ENCODE measurements at places on chromosomes 5 and 9. TPM values are rescaled to one million over a fixed set of nuclear protein-coding genes. Genes with fewer than 3 reads are reported as not detected.

The SPINK6 gene
- total RNA-seq = not detected

The FOXD4L6 gene
- not detected for total RNA-seq

The DDX31 gene
- total RNA-seq = 26.4 TPM

The ACER2 gene
- 3.4 TPM for total RNA-seq

The TMEM215 gene
- not detected for total RNA-seq

The TUSC1 gene
- not detected for total RNA-seq

The KLHL3 gene
- total RNA-seq = 0.31 TPM

The HRH2 gene
- total RNA-seq = not detected

The MAN2A1 gene
- total RNA-seq = 25.9 TPM

The HEMGN gene
- total RNA-seq = 101 TPM

DNA sequence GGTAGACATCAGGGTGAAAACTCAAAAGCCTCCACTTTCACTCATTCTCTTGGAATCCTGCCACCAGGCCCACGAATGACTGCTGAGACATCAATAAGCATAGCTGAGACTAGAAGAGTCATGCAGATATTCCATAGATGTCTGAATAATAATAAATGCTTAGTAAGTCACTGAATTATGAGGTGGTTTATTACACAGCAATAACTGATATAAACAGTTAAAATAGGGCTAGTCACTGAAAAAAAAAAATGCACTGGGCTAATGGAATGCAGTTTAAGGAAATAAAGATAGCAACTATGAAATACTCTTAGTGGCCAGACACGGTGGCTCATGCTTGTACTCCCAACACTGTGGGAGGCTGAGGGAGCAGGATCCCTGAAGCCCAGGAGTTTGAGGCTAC is 262.8 kb upstream of the CDH6 start:
- no peak for DNase-seq
- H3K27ac ChIP-seq = no peak overlapping the region
- H3K36me3 ChIP-seq = no peaks in the 10 kb centered on the region
- no peaks in the 10 kb centered on the region for H3K27me3 ChIP-seq

GRCh38 chr5:61519728-61520277 is 187.7 kb downstream of the ZSWIM6 start:
- H3K4me1 ChIP-seq = no peaks in the 10 kb centered on the region
- no peaks in the 10 kb centered on the region for H3K36me3 ChIP-seq
- no peak for DNase-seq
- no peak overlapping the region for H3K4me3 ChIP-seq
- no peaks in the 10 kb centered on the region for H3K27me3 ChIP-seq
- H3K27ac ChIP-seq = no peak overlapping the region

- no peak overlapping the region for H3K27ac ChIP-seq
- peaks cover 33% of the 10 kb centered on the region for H3K4me1 ChIP-seq
- no peaks in the 10 kb centered on the region for H3K36me3 ChIP-seq
- H3K4me3 ChIP-seq = no peak overlapping the region
- H3K27me3 ChIP-seq = no peaks in the 10 kb centered on the region
These were observed 9.7 kb upstream of the CYSTM1 start for GRCh38 chr5:140165101-140165922.

DNA sequence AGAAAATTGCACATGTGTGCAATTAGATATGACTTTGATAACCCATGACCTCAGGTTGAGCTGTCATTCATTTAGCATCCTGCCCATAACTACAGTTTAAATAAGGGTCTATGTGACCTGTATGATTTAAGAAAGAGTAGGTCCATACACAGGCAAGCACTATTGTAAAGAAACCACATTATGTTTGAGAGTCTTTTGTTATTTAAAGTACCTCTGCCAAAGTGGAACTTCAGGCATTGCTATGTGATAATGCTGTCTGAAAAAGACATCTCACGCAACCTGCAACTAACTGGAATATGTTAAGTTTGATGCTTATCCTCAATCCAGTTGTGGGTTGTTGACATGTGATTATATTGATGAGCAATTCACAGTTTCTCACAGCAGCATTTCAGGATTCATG is 317.0 kb downstream of the TMEM161B start:
- H3K27ac ChIP-seq = no peak overlapping the region
- no peaks in the 10 kb centered on the region for H3K27me3 ChIP-seq
- no peaks in the 10 kb centered on the region for H3K36me3 ChIP-seq
- H3K4me1 ChIP-seq = no peaks in the 10 kb centered on the region
- no peak for DNase-seq

DNA sequence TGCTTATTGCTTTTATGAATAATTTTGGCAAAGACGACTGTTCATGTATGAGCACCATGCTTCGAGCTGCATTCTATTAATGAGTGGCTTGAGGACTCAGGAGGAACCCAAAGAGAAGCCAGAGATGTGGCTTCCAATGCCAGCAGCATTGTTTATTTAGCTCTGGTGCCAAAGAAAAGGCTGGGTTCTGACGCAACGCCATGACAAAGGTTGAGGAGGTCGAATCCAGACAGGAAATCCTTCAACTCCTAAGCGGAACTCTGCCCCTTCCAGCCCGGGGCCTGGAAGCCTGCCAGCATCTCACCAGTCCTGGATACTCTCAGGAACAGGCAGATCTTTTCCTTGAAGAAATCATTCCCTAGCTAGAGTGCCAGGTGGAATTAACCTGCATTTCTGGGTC is 104.4 kb downstream of the ARHGAP26 start:
- H3K36me3 ChIP-seq = no peaks in the 10 kb centered on the region
- DNase-seq = no peak
- no peak overlapping the region for H3K4me3 ChIP-seq
- H3K4me1 ChIP-seq = no peaks in the 10 kb centered on the region
- H3K27ac ChIP-seq = no peak overlapping the region
- H3K27me3 ChIP-seq = peaks cover 8% of the 10 kb centered on the region

DNA sequence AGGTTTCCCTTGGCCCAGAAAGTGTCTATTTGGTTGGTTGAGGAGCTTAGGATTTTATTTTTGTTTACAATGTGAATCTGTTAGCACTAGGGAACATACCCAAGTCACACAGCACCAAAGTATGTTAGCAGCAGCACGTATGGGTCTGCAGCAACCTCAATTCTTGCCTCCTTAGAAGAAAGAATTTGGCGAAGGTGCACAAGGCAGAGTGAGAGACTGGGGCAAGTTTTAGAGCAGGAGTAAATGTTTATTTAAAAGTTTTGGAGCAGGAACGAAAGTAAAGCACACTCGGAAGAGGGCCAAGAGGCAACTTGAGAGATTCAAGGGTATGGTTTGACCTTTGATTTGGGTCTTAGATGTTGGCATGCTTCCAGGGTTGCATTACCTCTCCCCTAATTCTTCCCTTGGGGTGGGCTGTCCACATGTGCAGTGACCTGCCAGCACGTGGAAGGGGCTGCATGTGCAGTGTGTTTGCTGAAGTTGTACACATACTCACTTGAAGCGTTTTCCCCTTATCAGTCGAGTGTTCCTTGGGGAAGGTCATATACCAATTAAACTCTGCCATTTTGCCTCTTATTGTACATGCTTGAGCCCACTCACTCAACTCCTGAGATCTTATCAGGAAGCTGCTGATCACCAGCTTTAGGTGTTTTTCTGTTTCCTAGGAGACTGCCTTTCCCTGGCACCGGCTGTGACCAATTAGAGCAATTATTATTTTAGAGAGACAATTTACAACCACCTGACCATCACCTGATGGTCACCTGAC is 64.9 kb upstream of the SHC3 start:
- no peaks in the 10 kb centered on the region for H3K4me1 ChIP-seq
- no peak overlapping the region for H3K27ac ChIP-seq
- no peak overlapping the region for H3K4me3 ChIP-seq
- H3K36me3 ChIP-seq = no peaks in the 10 kb centered on the region

GRCh38 chr5:7754997-7755596 is 95.8 kb downstream of the CFAP90 start:
- H3K4me3 ChIP-seq = no peak overlapping the region
- peak; percentile 78 for DNase-seq
- H3K36me3 ChIP-seq = no peaks in the 10 kb centered on the region
- no peaks in the 10 kb centered on the region for H3K27me3 ChIP-seq
- no peaks in the 10 kb centered on the region for H3K4me1 ChIP-seq
- no peak overlapping the region for H3K27ac ChIP-seq

GRCh38 chr9:98896632-98897031 is 47.1 kb upstream of the COL15A1 start:
- no peak overlapping the region for H3K4me3 ChIP-seq
- H3K4me1 ChIP-seq = no peaks in the 10 kb centered on the region
- no peak overlapping the region for H3K27ac ChIP-seq
- no peak for DNase-seq

DNA sequence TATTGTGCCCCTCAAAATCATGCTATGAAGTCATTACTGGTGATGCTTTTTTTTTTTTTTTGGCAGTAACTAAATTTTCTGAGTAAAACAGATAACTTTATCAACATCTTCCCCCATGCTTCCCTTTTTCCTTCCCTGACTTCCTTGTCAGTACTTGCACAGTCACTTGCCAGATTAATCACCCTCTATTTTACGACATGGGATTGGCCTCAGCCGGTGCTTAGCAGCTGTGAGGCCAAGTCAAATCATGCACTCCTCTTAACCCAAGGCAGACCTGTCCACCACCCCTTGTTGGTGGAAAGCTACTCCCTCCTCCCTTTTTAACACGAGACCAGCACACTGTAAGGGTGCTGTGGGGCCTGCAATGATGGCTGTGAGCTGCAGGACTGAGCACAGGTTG is 118.0 kb upstream of the OTULINL start:
- no peak overlapping the region for H3K4me3 ChIP-seq
- H3K27me3 ChIP-seq = peaks cover 42% of the 10 kb centered on the region
- H3K4me1 ChIP-seq = 0 out of 2 replicates have a peak, but pooled peaks cover 3% of the 10 kb centered on the region
- no peaks in the 10 kb centered on the region for H3K36me3 ChIP-seq
- no peak for DNase-seq

DNA sequence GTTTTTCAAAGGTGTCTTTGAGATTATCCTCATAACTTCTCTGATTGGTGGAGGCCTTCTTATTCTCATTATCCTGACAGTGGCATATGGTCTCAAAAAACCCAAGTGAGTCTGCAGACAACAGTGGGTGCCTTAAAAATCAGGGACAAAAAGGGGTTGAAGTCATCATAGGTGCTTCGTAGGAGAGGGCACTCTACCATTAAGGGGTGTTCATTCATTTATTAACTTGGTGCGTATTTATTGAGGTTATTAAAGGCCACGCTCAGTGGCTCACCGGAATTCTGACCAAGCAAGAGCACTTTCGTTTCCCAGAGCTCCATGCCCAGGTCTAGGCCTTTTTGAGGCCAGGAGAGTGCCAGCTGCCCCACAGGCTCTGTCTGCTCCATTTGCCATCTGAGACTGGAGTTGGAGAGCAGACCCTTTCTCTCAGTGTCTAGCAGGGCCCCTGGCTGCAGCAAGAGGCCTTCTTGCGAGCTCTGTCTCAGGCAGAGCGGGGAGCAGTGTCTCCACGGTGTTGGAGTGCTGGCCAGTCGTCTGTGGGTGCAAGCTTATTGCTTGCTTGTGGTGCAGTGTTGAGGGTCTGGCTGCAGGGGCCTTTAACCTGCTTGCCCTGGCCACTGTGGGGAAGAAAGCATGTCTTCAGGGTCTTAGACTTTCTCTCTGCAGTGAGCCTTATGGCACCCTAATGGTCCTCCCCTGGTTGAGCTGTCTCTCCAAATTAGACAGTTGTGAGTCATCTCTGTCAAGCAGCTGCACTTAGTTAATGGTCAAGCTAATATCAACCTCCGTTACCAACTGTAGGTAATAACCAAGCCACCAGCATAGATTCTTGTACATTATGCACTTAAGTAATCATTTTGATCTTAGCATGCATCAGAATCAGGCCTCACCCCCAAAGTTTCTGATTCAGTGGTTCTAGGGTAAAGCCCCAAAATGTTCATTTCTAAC is 62.6 kb downstream of the IL31RA start:
- no peaks in the 10 kb centered on the region for H3K4me1 ChIP-seq
- H3K27me3 ChIP-seq = no peaks in the 10 kb centered on the region
- H3K36me3 ChIP-seq = no peaks in the 10 kb centered on the region
- H3K4me3 ChIP-seq = no peak overlapping the region

GRCh38 chr5:173180331-173180730 is 36.0 kb downstream of the BNIP1 start:
- no peaks in the 10 kb centered on the region for H3K4me1 ChIP-seq
- no peak overlapping the region for H3K27ac ChIP-seq
- DNase-seq = no peak
- no peak overlapping the region for H3K4me3 ChIP-seq

GRCh38 chr5:74093561-74093960 is 467.6 kb downstream of the ARHGEF28 start:
- H3K4me1 ChIP-seq = no peaks in the 10 kb centered on the region
- H3K27ac ChIP-seq = no peak overlapping the region
- no peaks in the 10 kb centered on the region for H3K36me3 ChIP-seq
- H3K4me3 ChIP-seq = no peak overlapping the region

DNA sequence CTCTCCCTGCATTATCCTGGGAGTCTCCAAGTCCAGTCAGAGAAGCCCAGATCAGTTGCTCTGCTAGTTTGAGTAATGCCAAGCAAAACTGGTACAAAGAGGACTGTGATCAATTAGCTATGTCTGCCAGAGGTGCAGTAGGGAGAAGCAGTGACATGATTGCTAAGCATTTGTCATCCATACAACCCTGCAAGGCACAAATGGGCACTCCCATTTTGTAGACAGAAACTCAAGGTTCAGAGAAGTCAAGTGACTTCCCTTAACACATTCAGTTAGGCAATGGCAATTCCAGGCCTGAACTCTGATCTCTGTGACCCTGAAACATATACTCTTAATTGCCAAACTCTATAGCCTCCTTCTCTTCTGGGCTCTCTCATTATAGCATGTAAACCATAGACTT is 34.0 kb downstream of the NDST1 start:
- H3K36me3 ChIP-seq = peaks cover 73% of the 10 kb centered on the region
- no peak overlapping the region for H3K27ac ChIP-seq
- H3K4me1 ChIP-seq = peaks cover 4% of the 10 kb centered on the region
- no peaks in the 10 kb centered on the region for H3K27me3 ChIP-seq
- H3K4me3 ChIP-seq = no peak overlapping the region

GRCh38 chr5:170169996-170170395 is 62.8 kb upstream of the C5orf58 start:
- H3K4me3 ChIP-seq = no peak overlapping the region
- H3K36me3 ChIP-seq = no peaks in the 10 kb centered on the region
- H3K27me3 ChIP-seq = peaks cover 46% of the 10 kb centered on the region
- DNase-seq = no peak
- H3K4me1 ChIP-seq = no peaks in the 10 kb centered on the region

GRCh38 chr5:151643388-151643787 is 43.3 kb downstream of the SPARC start:
- DNase-seq = no peak
- H3K4me3 ChIP-seq = no peak overlapping the region
- no peaks in the 10 kb centered on the region for H3K36me3 ChIP-seq
- no peaks in the 10 kb centered on the region for H3K4me1 ChIP-seq
- peaks cover 5% of the 10 kb centered on the region for H3K27me3 ChIP-seq
- no peak overlapping the region for H3K27ac ChIP-seq

GRCh38 chr5:96741891-96742309 is 65.8 kb downstream of the ERAP1 start:
- H3K36me3 ChIP-seq = peaks cover 73% of the 10 kb centered on the region
- H3K27me3 ChIP-seq = no peaks in the 10 kb centered on the region
- peaks cover 10% of the 10 kb centered on the region for H3K4me1 ChIP-seq
- H3K27ac ChIP-seq = peak overlapping the region; percentile 85
- peak overlapping the region; percentile 28 for H3K4me3 ChIP-seq
- DNase-seq = peak; percentile 93

GRCh38 chr9:74742792-74743730 is 144.7 kb downstream of the TRPM6 start:
- H3K4me3 ChIP-seq = no peak overlapping the region
- H3K36me3 ChIP-seq = no peaks in the 10 kb centered on the region
- H3K27ac ChIP-seq = no peak overlapping the region
- peak; percentile 23 for DNase-seq
- H3K27me3 ChIP-seq = no peaks in the 10 kb centered on the region

All from K562 (cell line).